OCI-M1 (cell line): ENCODE measurements at places on chromosomes 1 and 21.

GRCh38 chr21:34922479-34922878, 126.6 kb downstream of the RUNX1 start:
- no peak for DNase-seq

- peak; percentile 22 for DNase-seq
Observed at GRCh38 chr1:97654876-97655585, 265.8 kb downstream of the DPYD start.

- peak; percentile 88 for DNase-seq
Observed at GRCh38 chr1:152459596-152460528, 45.8 kb upstream of the CRNN start.

DNA sequence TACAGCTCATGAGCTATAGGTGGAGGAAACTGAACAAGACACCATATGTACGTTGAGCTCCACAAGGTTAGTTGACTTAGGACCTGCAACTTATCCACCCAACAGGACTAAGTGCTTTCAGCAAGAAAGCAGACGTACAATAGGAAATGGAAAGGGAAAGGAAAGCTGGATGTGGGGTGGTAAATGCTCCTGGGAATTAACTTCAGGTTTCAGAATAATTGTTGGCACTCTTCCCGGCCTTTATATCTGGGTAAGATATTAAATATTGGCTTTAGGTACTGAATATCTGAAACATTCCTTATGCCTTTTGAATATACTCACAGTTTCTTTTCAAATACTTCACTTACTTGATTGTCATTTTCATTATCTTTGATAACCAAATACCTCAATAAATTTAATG, 36.3 kb downstream of the GLMN start:
- DNase-seq, result no peak

DNA sequence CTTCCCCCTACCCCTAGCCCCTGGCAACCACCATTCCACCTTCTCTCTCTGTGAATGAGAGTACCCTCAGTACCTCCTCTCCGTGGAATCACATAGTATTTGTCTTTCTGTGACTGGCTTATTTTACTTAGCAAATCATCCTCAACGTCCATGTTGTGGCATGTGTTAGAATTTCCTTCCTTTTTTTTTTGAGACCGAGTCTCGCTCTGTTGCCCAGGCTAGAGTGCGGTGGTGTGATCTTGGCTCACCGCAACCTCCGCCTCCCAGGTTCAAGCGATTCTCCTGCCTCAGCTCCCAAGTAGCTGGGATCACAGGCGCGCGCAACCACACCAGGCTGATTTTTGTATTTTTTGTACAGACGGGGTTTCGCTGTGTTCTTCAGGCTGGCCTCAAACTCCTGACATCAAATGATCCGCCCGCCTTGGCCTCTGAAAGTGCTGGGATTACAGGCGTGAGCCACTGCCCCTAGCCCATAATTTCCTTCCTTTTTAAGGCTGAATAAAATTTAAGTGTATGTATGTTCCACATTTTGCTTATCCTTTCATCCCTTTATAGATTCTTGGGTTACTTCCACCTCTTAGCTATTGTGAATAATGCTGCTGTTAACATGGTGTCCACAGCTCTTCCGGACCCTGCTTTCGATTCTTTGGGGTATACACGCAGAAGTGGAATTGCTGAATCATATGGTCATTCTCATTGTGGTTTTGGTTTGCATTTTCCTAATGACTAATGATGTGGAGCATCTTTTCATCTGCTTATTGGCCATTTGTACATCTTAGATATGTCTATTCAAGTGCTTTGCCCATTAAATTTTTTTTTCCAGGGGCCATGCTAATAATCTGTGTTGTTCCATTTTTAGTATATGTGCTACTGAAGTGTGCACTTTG, 32.3 kb downstream of the ERRFI1 start:
- DNase-seq, result no peak

DNA sequence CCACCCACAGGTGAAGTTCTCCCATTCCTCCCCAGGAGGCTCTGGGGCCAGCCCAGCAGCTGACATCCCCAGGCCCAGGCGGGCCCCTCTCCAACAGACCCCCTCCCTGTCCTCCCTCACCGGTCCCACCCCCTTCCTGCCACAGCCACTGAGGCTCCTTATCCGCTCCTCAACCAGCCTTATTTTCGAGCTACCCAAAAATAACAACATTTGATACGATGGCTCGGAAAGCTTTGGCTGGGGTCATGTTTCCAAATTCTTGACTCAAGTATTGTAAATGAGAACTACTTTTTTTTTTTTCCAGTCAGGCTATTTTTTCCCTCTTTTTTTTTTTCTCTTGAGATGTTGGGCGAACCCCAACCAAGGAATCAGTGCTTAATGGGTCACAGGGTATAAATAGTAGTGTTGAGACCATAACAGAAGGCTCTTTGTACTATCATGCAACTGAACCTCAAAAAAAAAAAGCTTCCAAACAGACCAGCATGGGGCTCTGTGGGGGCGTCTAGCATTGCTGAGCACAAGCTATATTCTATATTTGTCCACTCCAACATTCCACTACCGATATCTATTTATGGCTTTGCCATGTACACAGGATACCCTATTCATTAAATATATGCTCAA, 27.2 kb downstream of the IRF2BP2 start:
- DNase-seq, result no peak

- DNase-seq, result no peak
Observed at GRCh38 chr1:51422367-51423072, 92.2 kb upstream of the TTC39A start.

GRCh38 chr1:21608798-21609197, 60.4 kb downstream of the RAP1GAP start:
- peak; percentile 26 for DNase-seq

DNA sequence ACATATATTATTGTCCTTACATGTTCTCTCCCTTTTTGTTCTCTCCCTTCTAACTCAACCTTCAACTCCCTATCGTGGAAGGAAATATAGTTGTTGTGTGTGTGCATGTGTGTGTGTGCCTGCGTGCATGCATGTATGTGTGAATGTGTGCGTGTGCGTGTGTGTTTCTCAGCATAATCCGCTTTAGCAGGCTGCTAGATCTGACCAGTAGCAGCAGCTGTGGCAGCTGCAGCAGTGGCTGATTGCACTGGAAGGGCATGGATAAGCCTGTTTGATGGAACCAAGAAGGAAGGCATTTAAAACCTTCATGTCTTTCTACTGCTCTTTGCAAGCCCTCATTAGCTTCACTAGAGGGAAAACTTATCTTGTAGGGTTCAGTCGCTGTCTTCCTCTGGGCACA, 65.6 kb upstream of the IRF2BP2 start:
- peak; percentile 65 for DNase-seq

DNA sequence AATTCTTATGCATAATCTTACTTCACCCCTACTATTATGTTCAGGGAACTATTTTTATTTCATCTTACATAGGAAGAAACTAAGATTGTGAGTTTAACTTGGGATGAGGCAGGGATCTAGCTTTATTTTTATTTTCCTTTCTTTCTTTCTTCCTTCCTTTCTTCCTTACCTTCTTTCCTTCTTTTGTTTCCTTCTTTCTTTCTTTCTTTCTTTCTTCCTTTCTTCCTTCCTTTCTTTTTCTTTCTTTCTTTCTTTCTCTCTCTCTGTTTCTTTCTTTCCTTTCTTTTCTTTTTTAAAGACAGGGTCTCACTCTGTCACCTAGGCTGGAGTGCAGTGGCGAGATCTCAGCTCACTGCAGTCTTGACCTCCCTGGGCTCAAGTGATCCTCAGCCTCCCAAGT, 28.9 kb downstream of the NEK2 start:
- DNase-seq, result no peak

DNA sequence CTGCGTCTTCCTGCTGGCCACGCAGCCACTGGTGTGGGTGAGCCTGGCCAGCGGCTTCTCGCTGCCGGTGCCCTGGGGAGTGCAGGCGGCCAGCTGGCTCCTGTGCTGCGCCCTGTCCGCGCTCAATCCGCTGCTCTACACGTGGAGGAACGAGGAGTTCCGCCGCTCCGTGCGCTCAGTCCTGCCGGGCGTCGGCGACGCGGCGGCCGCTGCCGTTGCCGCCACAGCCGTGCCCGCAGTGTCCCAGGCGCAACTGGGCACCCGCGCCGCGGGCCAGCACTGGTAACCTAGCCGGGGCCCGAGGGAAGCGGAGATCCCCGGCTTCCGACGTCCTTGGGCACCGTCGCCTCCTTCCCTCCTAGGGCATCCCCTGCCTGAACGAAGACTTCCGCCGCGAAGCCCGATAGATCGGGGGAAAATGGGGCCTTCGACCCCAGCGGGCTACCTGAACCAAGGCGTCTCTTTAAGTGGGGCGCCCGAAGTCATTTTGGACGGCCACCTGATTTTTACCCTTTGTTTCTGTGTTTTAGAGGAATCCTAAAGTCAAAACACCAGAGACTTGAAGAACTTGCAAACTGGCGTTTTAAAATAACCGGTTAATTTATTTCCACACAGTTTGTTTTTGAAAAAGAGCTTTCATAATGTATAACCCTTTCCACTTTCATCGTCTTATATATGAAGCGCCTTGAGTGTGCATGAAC, 2.0 kb downstream of the GPR88 start:
- no peak for DNase-seq

DNA sequence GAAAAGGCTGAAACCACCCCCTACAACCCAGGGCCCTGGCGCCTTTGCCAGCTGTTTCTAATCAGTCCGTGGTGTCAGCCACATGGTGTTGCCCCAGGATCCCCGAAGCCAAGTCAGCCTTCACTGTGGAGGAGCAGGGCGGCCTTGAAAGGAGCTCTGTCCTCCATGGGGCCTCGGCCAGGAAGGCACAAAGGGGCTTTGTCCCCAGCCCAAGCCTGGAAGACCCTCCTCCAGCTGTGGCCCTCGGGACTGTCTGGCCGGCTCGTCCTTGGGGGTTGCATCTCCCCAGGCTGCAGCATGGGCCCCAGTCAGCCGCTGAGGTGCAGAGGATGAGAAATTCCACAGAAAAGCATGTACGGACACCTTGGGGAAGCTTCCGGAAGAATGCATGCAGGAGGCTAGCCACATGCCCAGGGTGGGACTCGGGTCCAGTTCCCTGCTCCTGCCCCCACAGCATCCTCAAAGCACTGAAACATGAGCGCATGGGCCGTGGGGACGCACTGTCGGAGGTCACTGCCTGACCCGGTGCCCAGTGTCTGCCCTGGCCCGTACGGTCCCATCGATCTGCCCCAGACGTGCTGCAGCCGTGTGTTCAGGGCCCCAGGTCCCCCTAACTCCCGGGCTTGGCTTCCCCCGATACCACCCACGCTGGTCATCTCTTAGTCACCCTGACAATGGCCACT, 38.6 kb upstream of the POFUT2 start:
- DNase-seq, result no peak

GRCh38 chr1:109316506-109316905, 9.7 kb upstream of the MYBPHL start:
- peak; percentile 27 for DNase-seq

DNA sequence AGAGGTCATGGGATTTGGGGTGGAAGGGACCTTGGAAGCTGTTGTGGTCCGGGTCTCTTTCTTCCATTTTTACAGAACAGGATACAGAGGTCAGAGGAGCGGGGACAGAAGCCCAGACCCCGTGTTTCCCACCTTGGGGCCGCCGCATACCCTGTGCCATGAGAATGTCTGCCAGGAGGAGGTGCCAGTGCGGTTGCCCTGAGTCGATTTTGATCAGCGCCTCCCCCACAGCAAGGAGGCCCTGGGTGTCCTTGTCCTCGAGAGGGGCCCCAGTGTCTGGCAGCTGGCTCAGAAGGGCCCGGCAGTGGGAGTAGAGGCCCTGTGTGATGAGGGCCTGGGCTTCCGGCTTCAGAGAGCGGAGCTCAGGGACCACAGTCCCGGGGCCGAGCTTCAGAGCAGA, 12.3 kb upstream of the MMEL1 start:
- DNase-seq, result no peak

DNA sequence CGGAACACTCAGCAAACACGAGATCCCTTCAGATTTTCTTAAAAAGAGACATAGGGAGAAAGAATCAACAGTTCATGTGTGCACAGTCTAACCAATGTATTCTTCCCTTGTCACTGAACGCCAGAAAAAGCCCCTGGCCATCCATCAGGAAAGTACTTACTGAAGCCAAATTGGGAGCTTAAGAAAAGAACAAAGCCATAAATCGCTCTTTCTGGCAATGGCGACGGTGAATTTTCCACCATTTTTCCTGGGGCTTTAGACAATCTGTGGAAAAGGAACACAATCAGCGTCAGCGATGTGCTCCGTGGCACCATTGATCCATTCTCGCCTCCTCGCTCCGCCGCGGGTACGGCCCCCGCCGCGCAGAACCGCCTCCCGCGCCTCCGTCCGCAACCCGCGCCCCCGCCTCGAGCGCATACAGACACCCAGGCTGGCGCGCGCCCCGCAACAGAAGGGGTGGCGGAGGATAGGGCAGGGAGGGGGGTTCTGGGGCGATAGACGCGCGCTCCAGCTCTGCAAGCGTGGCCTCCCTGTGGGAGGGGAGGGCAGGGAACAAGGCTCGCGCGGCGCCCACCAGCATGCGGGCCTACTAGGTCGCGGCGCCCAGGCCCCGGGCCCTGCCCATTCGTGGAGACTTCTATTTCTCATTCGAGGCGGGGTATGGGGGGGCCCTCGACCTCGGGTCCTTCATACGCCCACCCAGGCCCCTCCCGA, 440 bp downstream of the PIGP start:
- DNase-seq, result peak; percentile 85

GRCh38 chr1:181659321-181659957, 176.1 kb downstream of the CACNA1E start:
- no peak for DNase-seq

- DNase-seq, result no peak
Observed at GRCh38 chr1:180947901-180948640, 35.4 kb downstream of the KIAA1614 start.
